ENCODE measurements at places on chromosomes 11 and 22. TPM values are rescaled to one million over a fixed set of nuclear protein-coding genes. Genes with fewer than 3 reads are reported as not detected.

- no peak overlapping the region for H3K4me3 ChIP-seq
- no peak overlapping the region for H3K27ac ChIP-seq
- no peaks in the 10 kb centered on the region for H3K27me3 ChIP-seq
Observed at GRCh38 chr11:111693224-111693937, 72.8 kb downstream of the PPP2R1B start.

NPTXR gene
- 1.3 TPM for total RNA-seq

GRCh38 chr22:43198126-43198525 is 11.2 kb upstream of the TTLL12 start:
- no peaks in the 10 kb centered on the region for H3K36me3 ChIP-seq
- peaks cover 7% of the 10 kb centered on the region for H3K27me3 ChIP-seq
- no peak overlapping the region for H3K27ac ChIP-seq
- no peak for DNase-seq

BDNF gene
- total RNA-seq, result not detected

E2F8 gene
- total RNA-seq, result 12.0 TPM

TNNT3 gene
- total RNA-seq, result not detected

KCNJ1 gene
- not detected for total RNA-seq

DCHS1 gene
- 1.6 TPM for total RNA-seq

DNA sequence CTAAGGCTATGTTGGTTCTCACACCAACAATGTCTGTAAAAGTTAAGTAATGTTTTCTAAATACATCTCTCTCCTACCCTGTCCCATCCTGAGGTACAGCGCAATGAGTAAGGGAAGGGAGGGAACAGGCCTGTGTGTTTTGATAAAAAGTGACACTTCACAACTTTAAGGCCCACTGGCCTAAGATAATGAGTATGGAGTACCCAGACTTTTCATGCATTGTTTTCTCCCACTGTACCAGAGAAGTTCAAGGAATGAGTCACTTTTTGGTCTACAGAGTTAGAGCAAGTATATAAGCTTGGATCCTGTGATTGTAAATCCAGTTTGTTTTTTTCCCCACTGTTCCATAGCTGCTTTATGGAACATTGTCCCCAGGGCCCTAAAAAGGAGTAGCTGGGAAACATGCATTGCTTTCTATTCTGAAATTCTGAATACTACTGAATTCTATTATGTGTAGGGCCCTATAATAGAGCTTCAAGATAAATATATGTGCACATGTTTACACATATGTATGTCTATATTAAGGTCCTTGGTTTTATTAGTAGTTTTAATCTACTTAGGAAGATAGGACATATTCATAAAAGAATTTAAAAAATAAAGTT is 29.8 kb downstream of the KCNE3 start:
- H3K4me3 ChIP-seq, result no peak overlapping the region
- peaks cover 11% of the 10 kb centered on the region for H3K27me3 ChIP-seq
- H3K4me1 ChIP-seq, result no peaks in the 10 kb centered on the region
- no peak for DNase-seq
- no peaks in the 10 kb centered on the region for H3K36me3 ChIP-seq

SCN4B gene
- not detected for total RNA-seq

ALG9 gene
- 43.5 TPM for total RNA-seq

SERHL2 gene
- total RNA-seq, result not detected

DNA sequence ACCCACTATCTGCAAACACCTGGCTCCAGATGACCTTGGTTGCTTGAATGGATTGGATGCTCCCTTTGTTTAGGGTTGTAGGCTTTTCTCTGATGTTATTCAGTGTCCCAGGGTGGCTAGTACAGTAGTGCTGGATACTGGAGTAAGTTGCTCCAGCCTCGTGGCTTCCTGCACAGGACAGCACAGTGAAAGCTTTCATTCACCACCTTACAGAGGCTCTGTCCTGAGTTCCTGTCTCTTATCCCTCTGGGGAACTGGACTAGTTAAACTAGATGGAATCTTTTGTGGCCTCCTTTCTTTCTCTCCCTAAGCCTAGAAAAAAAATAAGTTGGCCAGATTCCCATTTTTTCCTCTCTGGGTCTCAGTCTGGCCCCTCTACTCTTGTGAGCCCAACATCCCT is 42.6 kb downstream of the MRPL48 start:
- DNase-seq, result no peak
- no peaks in the 10 kb centered on the region for H3K4me1 ChIP-seq
- H3K36me3 ChIP-seq, result peaks cover 10% of the 10 kb centered on the region
- no peaks in the 10 kb centered on the region for H3K27me3 ChIP-seq
- no peak overlapping the region for H3K27ac ChIP-seq
- no peak overlapping the region for H3K4me3 ChIP-seq

GRCh38 chr22:42430528-42431125 is 1.6 kb downstream of the NFAM1 start:
- H3K27ac ChIP-seq, result no peak overlapping the region
- H3K27me3 ChIP-seq, result peaks cover 18% of the 10 kb centered on the region
- DNase-seq, result no peak
- H3K36me3 ChIP-seq, result no peaks in the 10 kb centered on the region

GRCh38 chr11:61947486-61948210 is 2.5 kb upstream of the BEST1 start:
- peaks cover 8% of the 10 kb centered on the region for H3K27me3 ChIP-seq
- peak; percentile 74 for DNase-seq
- peak overlapping the region; percentile 64 for H3K27ac ChIP-seq
- H3K36me3 ChIP-seq, result no peaks in the 10 kb centered on the region
- H3K4me3 ChIP-seq, result no peak overlapping the region
- peaks cover 10% of the 10 kb centered on the region for H3K4me1 ChIP-seq

DNA sequence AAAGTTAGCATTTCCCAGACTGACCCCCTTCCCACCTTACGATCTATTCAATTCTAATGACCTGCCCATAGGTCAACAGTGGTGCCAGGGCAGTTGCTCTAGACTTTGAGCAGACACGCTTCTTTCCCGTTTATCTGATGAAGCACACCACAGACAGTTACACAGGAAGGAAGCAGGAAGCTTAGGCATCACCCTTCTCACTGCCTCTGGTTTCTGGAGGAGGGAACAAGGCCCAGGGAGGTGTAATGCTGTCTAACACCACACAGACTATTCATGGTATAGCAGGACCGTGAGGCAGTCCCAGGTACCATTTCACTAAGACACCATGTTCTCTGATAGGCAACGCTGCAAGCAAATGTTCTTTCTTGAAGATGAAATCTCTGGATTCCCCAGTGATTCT is 279.4 kb downstream of the NTM start:
- H3K36me3 ChIP-seq, result no peaks in the 10 kb centered on the region
- H3K27me3 ChIP-seq, result no peaks in the 10 kb centered on the region
- no peak overlapping the region for H3K27ac ChIP-seq
- no peak overlapping the region for H3K4me3 ChIP-seq
- no peaks in the 10 kb centered on the region for H3K4me1 ChIP-seq
- DNase-seq, result no peak

DNA sequence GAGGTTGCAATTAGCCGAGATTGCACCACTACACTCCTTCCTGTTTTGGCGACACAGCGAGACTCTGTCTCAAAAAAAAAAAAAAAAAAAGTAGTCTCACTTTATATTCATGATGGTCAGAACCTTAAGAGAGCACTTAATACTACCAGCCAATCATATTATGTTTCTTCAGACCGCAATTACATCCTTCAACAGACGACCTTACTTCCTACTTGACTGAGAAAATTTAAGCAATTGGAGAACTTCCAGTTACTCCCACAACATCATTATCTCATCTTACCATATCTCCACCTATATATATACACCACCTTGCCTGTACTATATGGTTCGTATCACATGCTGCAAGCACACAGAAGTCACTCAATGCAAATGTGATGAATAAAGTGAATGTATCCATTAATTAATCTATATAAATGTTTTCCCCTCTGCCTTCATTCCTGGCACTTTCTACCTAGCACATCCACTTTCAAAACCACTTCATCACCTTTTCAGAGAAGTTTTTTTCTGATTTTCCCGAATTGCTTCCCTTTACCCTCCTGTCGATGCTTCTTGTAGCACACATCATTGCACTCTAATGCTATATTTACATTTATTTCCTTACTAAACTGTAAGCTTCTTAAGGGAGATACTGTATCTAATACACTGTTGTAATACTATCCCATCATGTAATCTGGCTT is 13.8 kb downstream of the ATP5MG start:
- no peaks in the 10 kb centered on the region for H3K27me3 ChIP-seq
- H3K4me1 ChIP-seq, result peaks cover 8% of the 10 kb centered on the region
- no peaks in the 10 kb centered on the region for H3K36me3 ChIP-seq
- no peak overlapping the region for H3K4me3 ChIP-seq

GRCh38 chr11:68643585-68643984 is 40.8 kb upstream of the GAL start:
- peaks cover 18% of the 10 kb centered on the region for H3K27me3 ChIP-seq
- no peak for DNase-seq
- H3K36me3 ChIP-seq, result peaks cover 11% of the 10 kb centered on the region
- no peak overlapping the region for H3K27ac ChIP-seq
- H3K4me3 ChIP-seq, result no peak overlapping the region

TECTA gene
- 0.39 TPM for total RNA-seq

- no peaks in the 10 kb centered on the region for H3K27me3 ChIP-seq
- H3K4me3 ChIP-seq, result no peak overlapping the region
- H3K27ac ChIP-seq, result no peak overlapping the region
Observed at GRCh38 chr11:58513747-58514367, 6.0 kb upstream of the OR5B21 start.

- no peak overlapping the region for H3K27ac ChIP-seq
- peaks cover 5% of the 10 kb centered on the region for H3K4me1 ChIP-seq
- DNase-seq, result no peak
- H3K36me3 ChIP-seq, result no peaks in the 10 kb centered on the region
Observed at GRCh38 chr11:96021901-96022650, 98.2 kb upstream of the MTMR2 start.

C1QTNF4 gene
- total RNA-seq, result not detected

Data from natural killer cell treated with Interleukin-12 subunit alpha and Interleukin-12 subunit beta and Interleukin-15 and Interleukin-18, amount 100 ng/mL, for 72 hours (primary cell).